ENCODE measurements at places on chromosomes 2 and 18.

DNA sequence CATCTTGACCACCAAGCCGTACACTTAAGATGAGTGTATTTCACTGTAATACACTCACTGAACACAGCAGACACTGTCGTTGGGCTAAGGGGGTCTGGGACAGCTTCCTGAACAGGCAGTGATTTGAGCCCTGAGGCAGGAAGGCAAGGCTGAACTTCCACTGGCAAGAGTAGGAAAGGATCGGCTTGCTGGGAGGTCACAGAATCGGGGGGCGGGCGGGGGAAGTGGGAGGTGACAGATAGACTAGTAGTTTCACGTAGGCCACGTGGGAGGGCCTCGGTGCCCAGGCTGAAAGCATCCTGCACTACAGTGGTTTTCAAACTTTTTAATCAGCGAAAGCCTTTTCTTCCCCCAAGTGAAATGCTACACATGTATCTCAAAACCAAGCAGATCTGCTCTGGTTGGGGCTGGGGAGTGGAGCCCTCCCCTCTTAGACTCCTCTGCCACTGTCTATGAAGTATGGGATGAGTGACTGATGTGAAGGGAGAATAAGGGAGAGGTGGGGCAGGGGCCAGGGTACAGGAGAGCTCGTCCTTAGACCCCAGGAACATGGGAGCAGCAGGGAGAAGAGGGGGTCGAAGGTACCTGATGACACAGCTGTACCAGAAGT lies 8.6 kb downstream of the PARD6G start:
- DNase-seq: no peak

DNA sequence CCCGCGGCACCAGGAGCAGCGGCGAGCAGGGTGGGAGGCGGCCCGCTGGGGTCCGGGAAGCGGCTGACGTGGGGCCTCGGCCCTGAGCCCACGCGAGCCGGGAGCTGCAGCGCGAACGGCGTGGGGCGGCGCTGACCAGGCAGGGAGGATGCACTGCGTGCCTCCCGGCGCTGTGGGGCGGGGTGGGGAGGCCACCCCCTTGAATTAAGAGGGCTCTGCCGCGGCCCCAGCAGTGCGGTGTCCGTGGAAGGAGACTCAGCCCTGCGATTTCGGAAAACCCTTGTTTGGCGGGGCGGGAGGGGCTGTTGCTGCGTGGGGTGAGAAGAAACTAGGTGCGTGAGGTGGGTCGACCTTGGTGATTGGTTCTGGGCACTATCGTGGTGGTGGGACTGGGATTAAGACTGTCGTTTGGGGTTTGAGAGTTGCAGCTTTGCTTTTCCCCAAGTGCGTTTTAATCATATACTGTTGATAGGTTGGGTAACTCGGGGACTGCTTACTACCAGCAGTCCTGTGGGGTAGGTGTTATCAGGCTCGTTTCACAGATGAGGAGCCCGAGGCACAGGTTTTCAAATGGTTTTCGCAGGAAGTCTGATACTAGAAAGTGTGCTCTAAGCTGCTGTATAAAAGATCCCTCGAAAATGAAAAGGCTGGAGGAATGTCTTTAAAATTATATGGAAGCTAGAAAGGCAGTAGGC lies 722 bp downstream of the ACSL3 start:
- DNase-seq: peak; percentile 23

GRCh38 chr2:233404222-233404621 lies 49.9 kb downstream of the DGKD start:
- DNase-seq: peak; percentile 50

DNA sequence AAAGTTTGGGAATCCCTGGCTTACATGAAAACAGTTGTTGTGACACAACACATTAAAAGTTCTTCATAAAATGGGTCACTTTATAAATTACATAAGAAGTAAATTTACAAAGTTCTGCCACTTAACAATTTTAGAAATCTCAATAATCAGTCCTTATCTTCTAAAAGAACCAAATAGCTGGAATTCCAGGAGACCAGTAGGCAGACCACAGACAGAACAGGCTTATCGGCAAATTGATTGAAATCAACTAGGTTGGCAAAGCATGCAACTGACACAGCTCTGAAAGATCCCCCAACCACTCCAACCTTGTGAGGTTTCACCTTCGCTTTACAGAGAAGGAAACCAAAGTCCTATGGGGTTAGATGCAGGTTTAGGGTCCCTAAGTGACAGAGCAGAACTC lies 103.0 kb downstream of the DNER start:
- no peak for DNase-seq

- no peak for DNase-seq
These were observed 25.3 kb downstream of the ITM2C start for GRCh38 chr2:230889911-230890601.

GRCh38 chr2:173968551-173968950 lies 3.4 kb upstream of the SP3 start:
- DNase-seq: no peak

DNA sequence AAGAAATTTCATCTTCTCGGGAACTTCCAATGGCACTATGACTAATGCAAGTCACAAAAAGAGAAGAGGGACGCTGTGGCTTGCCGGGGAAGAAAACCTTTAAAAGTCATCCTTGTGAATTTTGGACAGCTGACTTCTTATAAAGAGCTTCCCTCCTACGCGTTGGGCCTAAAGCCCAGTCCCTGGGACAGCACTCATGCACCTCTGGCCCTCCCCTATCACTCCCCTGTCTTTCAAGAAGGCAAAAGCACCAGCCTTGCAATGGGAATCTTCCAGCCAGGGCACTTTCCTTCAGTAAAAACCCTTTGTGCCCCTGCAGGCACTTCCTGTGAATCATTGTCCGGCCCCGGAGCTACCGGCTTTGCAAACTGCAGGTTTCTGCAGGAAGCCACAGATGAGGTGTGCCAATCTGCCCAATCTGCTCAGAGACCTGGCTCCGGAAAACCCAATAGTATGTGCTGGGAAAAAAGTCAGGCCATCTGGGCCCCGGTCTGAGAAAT lies 7.1 kb downstream of the MREG start:
- DNase-seq: no peak

- DNase-seq: no peak
These were observed 42.1 kb downstream of the INSIG2 start for GRCh38 chr2:118130385-118130784.

- DNase-seq: no peak
These were observed 11.5 kb downstream of the TEX44 start for GRCh38 chr2:231604101-231604684.

DNA sequence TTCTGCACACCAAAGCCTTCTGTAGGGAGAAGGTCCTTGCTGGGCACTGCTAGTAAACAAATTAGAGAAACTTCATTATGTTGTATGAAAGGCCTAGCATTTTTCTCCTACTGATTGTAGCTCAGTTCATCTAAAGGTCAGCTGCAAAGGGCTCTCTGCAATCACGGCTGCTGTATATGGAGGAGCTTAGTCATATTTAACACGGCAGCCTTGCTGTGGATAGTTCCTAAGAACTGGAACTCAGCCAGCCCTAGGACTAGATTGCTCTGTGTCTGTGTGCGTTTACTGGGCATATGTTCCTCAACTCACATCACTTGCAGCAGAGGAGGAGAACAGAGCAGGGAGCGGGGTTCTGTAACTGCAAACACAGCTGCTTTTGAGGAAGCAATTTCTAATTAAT lies 1103.9 kb upstream of the KLHL29 start:
- DNase-seq: no peak

GRCh38 chr2:85237849-85238565 lies 89.8 kb downstream of the TGOLN2 start:
- DNase-seq: no peak

All from stimulated activated CD4-positive, alpha-beta T cell treated with anti-CD3 and anti-CD28 coated beads, TNF-alpha, amount 100 ng/mL, for 4 hours (primary cell).